Left kidney (tissue), 8 donors: ENCODE measurements at places on chromosomes 5 and 9.

DNA sequence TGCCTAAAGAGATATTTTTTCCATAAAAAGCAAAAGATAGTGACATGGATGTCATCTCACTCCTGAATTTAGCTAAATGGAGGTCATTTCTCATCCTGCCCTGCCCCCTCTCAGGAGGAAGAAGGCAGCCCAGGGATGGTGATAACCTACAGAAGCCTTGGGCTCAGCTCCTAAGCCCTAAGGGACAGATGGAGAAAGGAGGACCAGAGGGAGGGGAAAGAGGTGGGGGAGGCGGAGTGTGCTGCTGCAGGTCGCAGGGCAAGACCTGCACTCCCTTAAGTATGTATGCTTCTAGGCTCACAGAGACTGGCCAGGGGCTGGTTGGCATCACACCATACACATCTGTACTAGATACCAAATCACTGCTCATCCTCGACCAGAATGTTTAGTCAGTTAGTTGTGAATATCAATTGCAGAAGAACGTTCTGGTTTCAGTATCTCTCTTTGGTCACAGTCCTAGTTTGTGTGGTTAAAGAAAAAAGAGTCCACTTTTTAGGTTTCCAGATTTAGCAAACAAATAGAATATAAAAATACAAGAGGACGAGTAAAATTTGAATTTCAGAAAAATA lies 18.4 kb upstream of the CDKN2AIPNL start:
- DNase-seq = no peak

GRCh38 chr5:181084621-181085195 lies 44.6 kb downstream of the BTNL9 start:
- DNase-seq = no peak

DNA sequence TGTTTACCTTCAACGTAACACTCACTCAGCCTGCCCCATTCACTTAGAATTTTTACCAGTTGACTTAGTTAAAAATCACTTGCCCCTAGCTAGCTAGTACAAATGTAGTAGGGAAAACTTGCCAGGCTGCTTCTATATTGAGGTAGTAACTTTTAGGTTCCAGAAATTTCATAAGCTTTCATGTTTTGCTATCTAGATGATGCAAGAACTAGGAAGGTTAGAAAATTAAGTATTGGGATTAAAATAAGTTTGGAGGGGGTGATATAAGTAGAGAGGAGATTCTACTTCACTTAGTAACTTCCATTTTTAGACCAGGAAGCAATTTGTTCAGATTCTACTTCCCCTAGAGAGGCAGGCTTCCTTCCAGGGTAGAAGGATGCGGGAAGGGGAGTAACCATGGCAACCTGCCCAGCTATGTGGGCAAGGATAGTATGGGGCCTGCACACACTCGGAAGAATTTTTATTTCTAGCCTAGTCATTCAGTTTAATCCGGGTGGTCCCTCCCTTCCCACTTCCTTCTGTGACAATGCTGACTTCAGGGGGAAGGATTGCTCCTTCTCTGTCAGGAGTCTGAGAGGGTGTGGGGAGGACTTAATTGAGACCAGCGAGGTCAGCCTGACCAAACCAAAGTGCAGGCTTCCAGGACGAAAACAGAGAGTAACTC lies 4.2 kb downstream of the DAB2 start:
- DNase-seq = no peak

DNA sequence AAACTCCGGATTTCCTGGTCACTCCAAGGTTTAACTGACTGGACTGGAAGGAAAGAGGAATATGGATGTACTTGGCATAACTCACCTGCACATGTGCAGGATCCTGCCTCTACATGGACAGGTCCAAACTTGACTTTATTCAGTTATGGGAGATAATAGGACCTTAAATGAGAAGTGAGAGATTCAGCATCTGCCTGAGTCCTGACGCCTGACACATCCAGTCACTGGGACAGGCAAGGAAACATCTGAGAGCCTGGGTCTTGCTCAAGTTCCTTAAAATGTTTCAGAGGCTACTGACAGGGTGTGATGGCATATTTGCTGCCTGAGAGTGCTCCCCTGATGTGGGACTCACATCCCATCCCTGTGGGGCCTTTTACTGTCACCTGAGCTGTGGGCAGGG lies 34.9 kb downstream of the ZNF354A start:
- DNase-seq = no peak

DNA sequence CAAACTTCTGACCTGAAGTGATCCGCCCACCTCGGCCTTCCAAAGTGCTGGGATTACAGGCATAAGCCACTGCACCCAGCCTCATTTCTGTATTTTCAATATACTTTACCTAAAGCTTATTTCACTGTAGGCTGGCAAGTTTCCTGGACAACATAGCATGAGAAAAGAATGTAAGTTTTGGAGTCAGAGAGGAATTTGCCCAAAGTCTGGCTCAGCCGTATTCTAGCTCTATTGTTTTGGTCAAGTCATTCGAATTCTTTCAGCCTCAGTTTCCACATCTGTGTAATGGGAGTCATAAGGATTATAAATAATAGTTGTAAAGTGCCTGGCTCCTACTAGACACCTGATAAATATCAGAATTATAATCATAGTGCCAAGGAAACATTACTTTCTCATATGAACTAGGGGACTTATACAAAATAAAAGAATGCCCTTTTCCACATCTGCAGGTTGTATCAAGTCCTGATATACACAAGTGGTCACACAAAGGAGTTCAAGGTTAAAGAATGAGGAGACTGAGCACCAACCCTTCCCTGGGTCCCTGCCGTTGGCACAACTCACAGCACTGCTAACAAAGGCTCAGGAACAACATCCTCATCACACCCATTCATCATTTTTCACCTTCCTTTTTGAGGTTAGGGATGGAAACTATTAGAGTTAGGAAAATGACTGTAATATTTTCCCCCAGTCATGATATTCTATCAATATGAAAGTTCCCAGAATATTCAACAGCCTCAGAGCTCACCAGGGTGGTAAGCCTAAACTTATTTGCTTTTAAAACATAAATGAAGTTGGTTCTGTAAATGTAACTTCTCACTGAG lies 34.6 kb upstream of the RAI14 start:
- no peak for DNase-seq

DNA sequence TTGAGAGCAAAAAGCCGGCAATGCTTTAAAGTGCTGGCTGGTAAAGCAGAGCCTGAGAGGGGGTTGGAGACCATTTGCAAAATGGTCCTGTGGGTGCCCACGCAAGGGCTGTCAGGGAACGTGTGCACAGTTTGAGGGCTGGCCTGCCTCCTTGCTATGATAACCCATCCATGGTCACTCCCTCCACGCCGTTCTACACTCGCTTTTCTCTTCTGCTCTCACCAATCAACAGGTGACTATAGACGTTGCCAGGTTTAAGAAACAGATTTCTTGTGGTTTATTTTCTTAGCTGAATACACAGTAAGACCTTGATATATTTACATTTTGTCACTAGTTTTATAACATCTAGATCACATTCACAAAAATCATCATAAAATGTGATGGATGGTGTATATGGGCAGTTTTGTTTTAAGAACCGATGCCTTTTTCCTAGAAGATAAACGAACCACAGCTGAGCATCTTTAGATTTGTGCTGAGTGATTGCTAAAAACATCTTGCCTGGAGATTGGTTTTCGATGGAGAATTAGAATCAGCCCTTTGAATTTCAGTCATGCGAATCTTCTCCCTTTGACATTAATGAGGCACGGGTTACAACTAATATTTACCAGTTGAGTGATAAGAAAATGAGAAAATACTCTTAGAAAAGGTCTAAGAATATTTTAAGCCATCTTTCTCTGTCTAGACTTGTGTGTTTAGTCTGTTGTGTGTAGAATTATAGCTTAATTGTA lies 13.9 kb downstream of the MAP1B start:
- DNase-seq = no peak

- no peak for DNase-seq
Observed at GRCh38 chr5:171610686-171611085, 174.9 kb upstream of the SMIM23 start.
